Sigmoid colon (tissue), 7 donors: ENCODE measurements at places on chromosomes 5 and 9.

DNA sequence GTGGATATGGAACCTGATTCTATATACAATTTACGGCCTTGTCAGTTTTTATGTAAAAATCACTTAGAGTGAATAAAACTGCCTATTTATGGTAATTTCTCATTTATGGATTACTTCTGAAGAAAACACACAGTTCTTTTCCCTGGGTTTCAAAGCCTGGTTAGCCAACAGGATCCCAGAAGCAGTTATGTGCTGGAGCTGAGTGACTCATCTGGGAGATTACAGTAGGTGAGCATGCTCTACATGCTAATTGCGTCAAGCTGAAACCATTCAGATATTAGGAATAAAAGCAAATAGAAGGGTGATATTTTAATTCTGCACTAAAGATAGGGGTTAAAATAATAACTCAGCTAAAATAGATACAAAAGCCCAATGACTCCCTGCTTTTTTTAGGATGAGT is 47.8 kb downstream of the PDE4D start:
- no peak for DNase-seq

DNA sequence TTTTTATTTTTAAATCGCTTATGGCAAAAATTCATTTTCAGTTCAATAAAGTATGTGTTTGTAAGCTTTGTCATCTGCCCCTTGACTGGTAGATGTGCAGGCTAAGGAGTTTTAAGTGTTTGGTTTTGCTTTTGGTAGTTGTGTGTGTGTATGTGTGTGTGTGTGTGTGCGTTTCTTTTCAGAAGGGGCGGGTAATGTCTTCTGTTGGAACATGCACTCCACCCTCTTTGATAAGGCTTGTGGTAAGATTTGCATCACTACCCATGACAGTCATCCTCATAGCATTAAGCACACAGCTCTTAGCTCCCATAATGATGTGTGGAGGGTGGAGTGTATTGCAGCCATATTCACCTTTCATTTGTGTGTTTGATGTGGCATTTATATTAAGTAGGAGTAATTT is 92.1 kb upstream of the FSD1L start:
- DNase-seq, result no peak

DNA sequence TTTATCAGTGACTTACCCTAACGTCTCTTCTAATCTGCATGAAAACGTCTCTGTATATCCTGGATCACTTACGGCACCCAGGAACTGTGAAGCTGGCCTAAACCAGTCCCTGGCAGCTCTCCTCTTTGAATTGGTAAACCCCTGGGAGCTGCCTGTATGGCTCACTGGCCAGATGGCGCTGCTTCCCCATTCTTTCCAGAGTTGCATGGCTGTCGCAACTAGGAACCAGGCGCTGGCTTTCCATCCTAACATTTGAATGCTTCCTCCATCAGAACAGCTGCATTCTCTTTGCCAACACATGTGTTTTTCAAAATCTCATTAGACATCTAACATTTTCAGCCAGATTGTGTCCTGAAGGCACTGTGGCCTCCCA is 8.0 kb upstream of the PCA3 start:
- peak; percentile 63 for DNase-seq

DNA sequence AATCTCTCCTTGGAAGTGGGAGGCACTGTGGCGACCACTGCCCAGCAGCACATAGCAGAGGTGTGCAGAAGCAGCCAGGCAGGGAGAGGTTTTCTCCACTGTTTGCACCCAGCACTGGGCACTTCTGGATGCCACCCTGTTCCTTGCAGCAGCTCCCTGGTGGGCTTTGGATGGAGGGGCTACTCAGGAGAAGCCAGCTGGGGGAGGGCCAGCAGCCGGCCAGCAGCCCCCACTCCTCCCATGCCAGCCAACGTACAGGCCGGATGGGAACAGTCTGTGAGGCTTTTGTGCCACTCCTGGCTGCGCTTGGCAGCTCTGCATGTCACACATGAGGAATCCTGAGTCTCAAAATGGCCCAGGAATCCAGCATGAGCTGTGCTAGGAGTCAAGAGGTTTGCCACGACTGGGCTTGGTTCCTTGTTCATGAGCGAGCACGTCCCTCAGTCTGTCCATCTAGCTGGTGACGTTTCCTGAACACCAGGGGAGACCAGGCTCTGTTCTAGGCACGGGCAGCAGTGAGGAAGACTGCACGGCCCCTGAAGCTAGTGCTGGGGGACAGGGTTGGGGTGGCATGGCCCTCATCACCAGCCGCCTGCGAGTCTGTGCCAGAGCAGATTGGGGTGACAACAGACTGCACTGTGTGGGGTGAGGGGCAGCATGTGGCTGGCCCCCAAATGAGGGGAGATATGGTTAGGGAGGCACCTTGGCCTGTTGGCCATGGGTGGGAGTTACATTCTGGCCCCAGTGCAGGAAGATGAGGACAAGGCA is 10.1 kb downstream of the PHF2 start:
- no peak for DNase-seq

DNA sequence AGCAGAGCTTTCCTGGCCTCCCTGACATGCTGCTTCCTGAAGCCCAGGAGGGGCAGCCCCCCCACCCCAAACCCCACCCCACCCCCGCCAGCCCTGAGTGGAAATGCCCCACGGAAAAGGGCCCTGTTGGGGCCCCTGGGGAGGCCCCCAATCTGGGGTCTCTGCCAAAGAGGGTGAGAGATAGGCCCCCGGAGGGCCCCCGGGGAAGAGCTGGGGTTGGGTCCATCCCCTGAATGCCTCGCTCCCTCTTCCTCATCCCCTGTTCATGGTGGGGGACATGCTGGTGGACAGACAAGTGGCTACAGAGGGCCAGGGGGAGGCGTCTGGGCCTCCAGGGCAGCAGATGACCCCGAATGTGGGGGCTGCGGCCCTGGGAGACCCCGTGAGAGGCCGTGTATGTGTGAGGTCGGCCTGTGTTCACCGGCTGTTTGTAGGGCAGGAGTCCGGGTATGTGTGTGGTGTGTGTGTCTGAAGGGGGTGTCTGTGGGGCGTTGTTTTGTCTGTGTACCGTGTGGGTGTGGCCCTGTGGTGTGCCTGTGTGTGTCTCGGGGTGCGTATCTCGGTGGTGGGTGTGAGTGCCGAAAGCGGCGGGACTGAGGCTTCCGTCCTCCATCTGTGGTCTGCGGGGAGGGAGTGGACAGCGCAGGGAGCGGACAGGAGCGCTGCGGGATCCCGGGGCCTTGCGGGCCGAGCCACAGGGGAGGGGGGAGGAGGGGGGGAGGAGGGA is 11.3 kb downstream of the C9orf50 start:
- no peak for DNase-seq

DNA sequence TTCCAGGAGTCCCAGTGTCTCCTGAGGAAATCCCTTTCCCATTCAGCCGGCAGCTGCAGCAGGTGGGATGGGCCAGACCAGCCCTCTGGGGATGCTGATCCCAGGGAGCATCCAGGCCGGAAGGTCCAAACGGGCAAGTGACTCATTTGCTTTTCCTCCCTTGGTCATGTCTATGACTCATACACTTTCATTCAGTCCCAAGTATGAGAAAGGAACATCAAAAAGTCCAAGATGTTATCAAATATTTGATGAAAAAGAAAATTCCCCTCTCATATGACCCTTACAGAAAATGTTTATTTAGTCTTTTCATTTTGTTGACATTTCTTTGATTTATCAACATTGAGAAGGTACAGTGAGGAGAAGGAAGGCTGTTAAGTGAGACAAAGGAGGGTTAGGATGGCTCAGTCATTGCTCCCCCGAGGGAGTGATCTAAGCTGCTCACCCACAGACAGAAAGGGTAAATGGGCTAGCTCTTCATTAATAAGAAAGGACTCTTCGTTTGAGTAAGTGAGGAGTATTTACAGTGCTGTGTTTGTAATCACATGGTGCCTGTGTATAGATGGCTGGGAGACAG is 117.6 kb upstream of the ANKRD55 start:
- peak; percentile 85 for DNase-seq

GRCh38 chr9:21995006-21995665 is 545 bp downstream of the CDKN2B-AS1 start:
- DNase-seq, result peak; percentile 85

DNA sequence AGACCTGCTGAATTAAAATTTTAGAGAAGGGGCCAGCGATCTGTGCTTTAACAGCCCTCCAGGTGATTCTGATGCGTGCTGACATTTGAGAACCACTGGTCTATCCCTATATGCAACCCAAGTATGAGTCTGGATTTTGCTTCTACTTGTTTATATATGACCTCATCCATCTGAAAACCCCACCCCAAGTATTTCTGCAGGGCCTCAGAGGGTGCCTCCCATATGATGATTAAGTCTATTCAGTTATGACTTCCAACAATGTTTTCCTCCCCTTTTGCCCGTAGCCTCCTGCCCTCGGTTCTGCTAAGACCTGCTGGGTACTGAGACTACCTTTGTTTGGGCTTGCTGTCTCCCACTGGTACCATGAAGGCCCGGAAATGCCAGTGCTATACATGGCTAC is 376.0 kb upstream of the SMARCA2 start:
- no peak for DNase-seq

GRCh38 chr9:130940027-130940549 is 1.0 kb upstream of the FIBCD1 start:
- no peak for DNase-seq

- DNase-seq, result peak; percentile 65
Measured at GRCh38 chr5:103259705-103260355, 1.3 kb downstream of the MACIR start.

DNA sequence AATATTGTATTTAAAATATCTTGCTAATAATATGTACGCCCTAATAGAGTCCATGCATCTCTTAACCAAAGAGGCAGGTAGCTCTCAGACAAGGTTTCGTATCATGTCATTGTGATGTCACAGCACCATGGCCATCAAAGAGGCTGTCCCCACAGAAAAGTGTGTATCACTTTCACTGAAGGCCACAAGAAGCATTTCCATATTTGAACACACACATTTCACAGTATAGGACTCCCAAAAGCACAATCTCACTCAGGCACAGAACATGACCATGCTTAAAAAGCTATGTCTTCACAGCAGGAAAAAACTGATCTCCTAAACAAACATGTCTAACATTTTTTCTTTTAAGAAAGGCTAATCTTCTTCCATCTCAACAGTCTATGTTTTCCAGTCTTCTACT is 133.8 kb downstream of the DENND1A start:
- DNase-seq, result no peak

- DNase-seq, result no peak
Measured at GRCh38 chr5:73418244-73418691, 30.3 kb downstream of the FOXD1 start.

GRCh38 chr5:56612759-56613158 is 202.6 kb upstream of the MAP3K1 start:
- DNase-seq, result no peak

- no peak for DNase-seq
Measured at GRCh38 chr9:4620881-4621555, 41.1 kb upstream of the PLPP6 start.

GRCh38 chr5:159198063-159199036 is 11.0 kb downstream of the RNF145 start:
- DNase-seq, result no peak

- DNase-seq, result no peak
Measured at GRCh38 chr5:140242890-140243585, 59.9 kb downstream of the PFDN1 start.

GRCh38 chr5:96776621-96777020 is 31.1 kb downstream of the ERAP1 start:
- DNase-seq, result no peak

- no peak for DNase-seq
Measured at GRCh38 chr5:88143693-88144218, 124.9 kb downstream of the TMEM161B start.

DNA sequence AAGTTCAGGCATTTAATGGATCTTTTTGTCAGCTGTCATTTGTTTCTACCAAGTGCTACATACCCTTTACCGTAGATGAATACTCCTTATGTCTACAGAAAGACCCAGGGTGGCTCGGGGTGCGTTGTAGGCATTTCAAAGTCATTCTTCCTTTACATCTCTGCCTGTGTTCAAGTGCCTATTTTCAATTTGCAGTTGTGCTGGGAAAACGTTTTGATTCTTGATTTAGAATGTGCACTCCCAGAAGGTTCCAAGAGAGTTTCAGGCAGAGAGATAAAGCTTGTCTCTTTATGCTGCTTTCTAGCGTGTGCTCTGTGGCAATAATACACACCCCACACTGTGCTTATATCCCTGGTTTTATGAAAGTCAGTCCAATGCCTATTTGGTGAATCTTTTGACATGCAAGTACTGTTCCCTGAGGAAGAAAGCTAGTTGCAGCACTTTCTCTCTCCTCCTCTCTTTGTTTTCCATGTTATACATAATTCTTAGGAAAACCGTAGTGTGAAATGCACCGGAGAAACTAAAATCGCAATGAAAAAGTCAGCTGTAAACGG is 828.1 kb upstream of the ZNF608 start:
- DNase-seq, result no peak

DNA sequence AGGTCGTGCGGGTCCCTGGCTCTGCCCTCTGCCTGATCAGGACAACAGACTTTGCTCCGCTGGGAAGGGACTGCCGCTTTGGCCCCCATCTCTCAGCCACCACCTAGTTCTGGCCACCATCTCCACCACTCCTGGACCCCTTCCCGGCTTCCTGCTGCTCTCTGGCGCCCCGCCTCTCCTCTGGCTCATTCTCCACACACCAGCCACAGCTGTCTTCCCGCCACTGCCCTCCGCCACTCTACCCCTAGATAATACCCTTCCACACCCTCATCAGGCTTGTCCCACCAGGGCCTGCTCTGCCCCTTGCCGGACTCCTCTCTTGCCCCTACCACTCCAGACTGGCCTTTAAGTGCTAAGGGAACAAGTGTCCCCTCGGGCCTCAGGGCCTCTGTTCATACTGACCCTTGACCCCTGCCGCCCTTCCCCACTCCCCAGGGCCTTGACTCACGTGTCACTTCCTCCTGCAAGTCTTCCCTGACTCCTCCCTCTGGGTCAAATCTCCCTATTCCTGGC is 3.0 kb upstream of the CDX1 start:
- DNase-seq, result peak; percentile 89

GRCh38 chr5:74640954-74641734 is 616 bp upstream of the ENC1 start:
- peak; percentile 81 for DNase-seq

DNA sequence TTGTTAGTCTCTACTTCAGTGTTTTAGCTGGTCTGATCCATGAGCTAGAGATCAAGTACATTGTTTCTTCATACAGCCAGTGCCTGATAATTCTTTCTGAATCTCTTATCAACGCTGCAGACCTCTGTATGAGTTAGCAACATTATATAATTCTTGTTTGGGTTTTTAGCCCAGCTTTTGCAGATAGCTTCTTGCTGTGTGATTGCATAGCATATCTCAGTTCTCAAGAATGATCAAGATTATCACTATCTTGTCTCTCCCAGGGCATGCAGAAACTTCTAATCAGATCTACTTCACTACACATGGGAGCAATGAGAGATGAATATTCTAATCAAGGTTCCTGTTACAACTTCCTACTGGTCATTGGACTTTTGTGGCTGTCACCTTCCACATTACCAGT is 158.3 kb downstream of the FAM174A start:
- no peak for DNase-seq

DNA sequence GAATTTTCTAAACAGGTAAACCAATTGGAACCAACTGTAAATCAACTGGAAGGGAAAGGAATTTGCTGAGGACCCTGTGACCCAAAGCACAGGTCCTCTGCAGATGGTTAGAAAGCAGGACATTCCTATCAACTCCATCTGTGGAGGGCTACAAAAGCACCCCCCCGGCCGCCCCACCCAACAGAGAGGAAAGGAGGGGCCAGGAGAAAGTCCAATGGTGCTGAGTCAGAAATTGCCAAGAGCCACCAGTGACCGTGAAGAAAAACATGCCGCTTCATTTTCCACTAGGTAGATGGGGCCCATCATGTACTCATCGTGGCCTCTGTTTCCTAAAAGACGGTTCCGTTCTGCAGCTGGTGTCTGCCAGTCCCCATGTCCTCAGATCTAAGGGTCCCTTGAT is 66.3 kb downstream of the RAPGEF1 start:
- no peak for DNase-seq
